PC-9 (cell line): ENCODE measurements at places on chromosomes 5 and 9. TPM values are rescaled to one million over a fixed set of nuclear protein-coding genes. Genes with fewer than 3 reads are reported as not detected.

DNA sequence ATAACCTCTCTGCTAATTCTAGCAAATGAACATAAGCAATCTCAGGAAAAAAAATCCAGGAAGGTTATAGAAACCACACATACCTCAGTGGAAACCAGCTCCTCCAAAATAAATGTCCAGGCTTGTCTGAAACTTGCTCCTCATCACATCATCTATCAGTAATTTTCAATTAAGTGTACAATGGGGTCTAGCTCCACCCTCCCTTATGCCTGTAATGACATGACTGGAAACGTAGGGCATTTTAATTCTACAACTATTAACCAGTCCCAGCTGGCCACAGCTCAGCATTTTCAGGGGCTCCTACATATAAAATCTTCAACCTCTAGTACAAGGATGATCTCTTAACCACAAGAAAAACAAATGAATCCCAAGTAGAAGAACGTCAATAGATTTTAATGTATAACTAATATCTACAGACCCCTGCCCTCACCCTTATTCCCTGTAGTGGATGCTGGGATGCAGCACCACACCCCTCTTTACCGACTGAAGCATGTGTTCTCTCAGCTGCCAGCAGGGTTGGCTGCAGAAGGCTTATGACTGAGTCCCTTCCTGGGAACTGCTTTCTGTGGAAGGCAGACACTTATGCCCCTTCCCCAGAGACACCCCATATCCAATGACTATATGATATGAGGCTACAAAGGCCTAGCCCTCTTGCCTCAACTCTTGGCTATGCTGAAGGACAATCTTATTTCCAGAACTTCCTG, 6.8 kb downstream of the TSSK1B start:
- no peak for DNase-seq

- no peak for DNase-seq
Measured at GRCh38 chr9:121943463-121943862, 149.6 kb downstream of the TTLL11 start.

GRCh38 chr9:109972026-109972882, 192.3 kb downstream of the PALM2AKAP2 start:
- DNase-seq, result no peak

GRCh38 chr5:151075698-151076331, 5.0 kb downstream of the TNIP1 start:
- DNase-seq, result peak; percentile 99

- DNase-seq, result no peak
Measured at GRCh38 chr5:16980983-16981382, 44.9 kb upstream of the MYO10 start.

The SHOC1 gene
- 0.20 TPM in 1 of 2 replicates, not detected in the other for total RNA-seq

The SLC46A2 gene
- not detected in 2 replicates for total RNA-seq
